ENCODE measurements at places on chromosomes 6 and 20.

DNA sequence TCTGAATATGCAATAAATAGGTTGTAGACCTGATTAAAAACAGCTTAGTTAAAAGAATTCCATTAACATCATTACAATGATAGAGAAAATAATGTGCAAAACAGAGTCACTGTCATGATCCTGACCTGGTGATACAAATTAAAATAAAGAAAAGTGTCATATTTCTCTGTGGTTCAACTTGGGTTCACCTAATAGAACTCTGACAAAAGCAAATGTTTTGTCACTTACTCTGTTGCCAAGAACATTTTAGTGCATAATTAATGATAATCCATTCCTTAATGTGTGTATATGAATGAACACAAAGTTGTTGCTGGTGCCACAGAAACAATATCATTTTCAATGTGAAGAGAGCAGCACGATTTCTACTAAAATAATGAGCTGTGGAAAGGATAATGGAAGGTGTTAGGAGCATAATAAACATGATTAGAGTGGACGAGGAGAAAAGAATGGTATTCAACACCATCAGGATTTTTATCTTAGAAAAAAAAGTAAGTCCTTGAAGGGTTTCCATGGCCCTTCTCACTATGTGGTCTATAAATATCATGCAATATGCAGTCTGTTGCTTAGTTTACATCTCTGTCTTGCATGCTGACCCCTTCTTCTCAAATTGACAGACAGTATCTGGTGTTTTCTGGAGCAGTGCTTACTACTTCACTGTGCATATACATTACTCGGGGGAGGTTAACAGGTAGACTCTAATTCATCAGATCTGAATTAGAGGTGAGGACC is 656.6 kb upstream of the MMS22L start:
- no peak for DNase-seq

GRCh38 chr20:44437497-44437896 is 38.2 kb upstream of the TTPAL start:
- no peak for DNase-seq

DNA sequence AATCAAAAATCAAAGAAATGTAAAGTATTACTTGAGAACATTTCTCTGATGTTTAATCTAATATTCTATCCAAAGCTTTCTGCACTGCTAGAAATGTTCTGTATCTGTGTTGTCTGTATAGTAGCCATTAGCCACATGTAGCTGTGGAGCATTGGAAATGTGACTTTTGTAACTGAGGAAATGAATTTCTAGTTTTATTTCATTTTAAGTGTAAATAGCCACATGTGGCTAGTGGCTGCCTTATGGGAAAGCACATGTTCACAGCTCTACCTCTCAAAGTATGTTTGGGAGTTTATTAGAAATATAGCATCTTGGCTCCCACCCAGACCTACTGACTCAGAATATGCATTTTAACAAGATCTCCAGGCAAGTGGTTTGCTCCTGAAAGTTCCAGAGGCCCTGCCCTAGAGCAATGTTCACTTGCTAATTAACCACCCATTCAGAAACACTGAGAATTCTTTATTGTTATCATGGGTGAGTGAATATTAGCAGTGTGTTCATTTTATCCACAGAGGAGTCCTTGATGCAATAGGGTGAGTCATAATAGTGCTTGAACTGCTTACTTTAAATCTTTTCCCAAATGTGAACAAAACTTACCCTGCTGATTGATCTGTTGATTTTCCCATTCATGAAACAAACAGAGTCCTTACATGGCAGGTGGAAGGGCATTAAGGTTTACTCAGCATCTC is 282.7 kb downstream of the PLCB1 start:
- no peak for DNase-seq

DNA sequence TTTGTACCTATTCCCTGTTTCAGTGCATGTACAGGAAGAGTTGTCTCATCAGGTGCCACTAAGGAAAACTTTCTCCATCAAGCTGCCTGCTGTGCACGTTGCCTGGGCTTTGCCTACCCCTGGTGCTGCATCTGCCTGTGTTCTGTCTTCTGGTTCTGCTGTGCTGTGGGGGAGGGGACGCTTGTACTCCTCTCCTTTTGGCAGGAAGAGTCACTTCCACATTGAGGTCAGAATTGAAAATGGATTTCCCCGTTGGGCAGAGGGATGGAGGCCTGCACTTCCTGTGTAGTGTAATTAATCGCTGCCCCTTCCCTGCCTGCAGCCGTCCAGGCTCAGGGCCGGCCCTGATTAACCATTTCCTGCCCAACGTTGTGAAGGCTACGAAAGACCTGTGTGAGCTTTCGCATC is 153.3 kb downstream of the SCML4 start:
- DNase-seq = peak; percentile 17

DNA sequence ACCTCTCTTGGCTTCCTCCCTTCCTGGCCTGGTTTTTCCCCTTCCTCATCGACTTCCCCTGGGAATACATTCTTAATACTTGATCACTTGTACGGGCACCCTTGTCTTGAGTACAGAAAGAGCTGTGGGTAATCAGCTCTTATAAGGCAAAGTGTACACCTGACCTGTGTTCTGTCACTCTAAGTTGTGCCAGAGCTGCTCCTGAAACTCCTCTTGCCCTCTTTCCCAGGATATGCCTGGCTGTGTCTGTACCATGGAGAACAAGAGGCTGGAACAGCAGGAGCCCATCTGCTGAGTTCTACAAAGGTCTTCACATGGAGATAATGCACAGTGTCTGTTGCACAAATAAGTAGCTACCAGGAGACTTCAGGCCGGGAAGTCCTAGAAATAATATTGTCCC is 110.1 kb downstream of the FOXA2 start:
- DNase-seq = no peak

- no peak for DNase-seq
Observed at GRCh38 chr6:11876934-11877433, 98.4 kb upstream of the ADTRP start.

GRCh38 chr20:12177657-12178293 is 260.1 kb downstream of the BTBD3 start:
- no peak for DNase-seq

DNA sequence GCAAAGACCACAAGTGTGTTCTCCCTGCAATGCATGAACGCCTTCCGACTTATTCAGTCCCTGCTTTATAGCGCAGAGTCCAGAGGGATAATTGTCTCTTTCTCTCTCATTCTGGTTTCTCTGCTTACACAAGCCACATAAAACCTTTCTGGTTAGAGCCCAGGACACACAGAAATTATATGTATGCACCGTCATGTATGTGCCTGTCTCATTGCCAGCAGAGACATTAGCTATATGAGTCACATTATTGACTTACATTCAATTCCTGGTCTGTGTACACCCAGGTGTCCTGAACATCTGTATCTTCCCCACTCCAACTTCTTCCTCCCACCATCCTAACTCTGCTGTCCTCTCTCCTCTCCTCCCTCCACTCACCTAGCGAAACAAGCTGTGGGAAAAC is 44.0 kb downstream of the LRFN2 start:
- DNase-seq = no peak

DNA sequence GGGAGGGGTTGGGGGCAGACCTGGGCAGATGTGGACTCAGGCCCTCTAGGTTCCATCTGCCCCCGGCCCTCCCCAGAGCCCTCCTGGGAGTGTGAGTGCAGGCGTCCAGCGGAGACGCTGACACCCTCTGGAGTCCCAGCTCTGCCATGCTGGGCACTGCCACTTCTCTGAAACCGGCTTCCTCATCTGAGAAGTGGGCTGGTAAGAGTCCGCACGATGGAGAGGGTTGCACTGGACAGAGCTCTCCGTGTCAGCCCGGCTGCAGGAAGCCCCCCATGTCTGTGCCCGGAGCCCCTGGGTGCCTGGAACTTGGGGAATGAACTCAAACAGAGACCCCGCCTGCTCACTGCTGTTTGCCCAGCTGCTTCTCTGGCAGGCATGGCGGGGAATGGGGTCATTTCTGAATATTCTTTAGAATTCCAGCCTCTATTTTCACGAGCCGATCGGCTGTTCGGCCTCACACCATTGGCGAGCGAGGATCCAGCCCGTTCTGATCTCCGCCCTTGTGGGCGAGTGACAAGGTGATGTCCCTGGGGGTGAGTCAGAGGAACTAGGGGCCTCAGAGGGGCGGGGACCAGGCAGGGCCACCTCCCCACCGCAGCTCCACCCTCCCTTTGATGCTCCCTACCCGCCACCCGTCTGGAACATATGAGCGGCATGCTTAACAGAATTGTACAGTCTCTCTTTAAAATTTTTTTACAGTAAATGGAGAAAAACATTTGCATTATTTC is 47.8 kb upstream of the GATA5 start:
- peak; percentile 75 for DNase-seq

DNA sequence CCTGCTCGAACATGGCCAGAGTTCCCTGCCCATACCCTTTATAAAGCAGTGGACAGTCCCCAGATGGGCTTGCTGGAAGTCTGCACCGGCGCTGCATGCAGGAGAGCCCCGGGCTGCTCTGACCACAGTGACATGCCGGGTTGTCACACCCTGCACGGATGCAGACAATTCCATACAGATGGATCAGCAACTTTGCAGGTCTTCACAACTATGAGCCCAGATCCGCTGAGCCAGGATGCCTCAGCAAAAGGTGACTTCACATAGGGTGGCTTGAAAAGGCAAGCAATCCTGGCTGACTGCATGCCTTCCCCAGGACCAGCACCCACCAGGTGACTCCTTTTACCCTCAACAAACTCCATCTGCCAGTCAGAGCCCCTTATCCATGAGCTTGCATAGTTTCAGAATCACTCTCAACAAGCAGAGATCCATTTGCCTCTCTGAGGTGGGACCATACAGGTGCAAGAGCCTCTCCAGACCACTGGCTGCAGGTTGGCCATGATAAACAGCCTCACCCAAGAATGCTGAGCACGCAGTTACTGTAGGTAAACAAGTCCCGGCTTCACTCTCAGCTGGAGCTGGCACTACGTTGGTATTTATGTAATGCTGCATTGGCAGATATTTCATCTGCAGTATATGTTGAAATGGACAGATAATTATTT is 183.0 kb upstream of the QKI start:
- DNase-seq = no peak

- DNase-seq = no peak
Observed at GRCh38 chr6:25710287-25710686, 44.3 kb upstream of the SLC17A4 start.

DNA sequence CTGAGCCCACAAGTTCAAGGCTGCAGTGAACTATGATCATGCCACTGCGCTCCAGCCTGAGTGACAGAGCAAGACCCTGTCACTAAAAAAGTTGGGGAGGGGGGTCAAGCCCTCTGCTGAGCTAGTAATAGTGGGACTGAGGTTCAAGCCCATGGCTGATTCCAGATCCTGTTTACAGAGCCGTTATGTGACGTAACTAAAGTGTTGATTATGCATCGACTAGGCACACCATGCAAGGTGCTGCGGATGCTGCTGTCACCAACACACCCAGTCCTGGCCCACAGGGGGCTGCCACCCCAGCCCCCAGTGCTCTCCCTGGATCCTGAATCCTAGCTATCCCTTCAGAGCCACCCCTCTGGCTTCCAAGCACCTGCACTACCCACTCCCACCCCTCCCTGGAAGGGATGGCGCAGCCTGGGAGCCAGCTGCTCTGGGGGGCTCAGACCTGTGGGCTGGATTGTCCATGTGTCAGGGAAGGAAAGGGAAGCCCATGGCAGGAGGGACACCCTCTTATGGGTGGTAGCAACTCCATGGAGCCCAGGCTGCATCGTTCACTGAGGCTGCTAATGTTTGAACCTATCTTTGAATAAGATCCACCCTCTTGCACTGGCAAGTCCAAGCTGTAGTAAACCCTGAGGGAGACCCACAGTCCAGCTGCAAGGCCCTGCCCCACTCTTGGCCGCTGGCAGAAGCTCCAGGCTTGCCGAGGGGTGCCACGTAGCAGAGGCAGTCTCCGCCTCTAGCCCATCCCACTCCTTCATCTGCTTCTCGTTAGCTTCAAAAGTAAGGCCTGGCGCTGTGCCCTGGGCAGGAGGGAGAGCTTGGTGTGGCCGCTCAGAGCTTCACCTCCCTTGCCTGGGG is 95.0 kb downstream of the SNX5 start:
- DNase-seq = no peak

- DNase-seq = no peak
Observed at GRCh38 chr6:11277275-11278206, 45.1 kb upstream of the NEDD9 start.

GRCh38 chr6:170317718-170318117 is 11.2 kb downstream of the FAM120B start:
- DNase-seq = no peak

GRCh38 chr6:82066991-82067411 is 180.5 kb downstream of the IBTK start:
- DNase-seq = no peak

DNA sequence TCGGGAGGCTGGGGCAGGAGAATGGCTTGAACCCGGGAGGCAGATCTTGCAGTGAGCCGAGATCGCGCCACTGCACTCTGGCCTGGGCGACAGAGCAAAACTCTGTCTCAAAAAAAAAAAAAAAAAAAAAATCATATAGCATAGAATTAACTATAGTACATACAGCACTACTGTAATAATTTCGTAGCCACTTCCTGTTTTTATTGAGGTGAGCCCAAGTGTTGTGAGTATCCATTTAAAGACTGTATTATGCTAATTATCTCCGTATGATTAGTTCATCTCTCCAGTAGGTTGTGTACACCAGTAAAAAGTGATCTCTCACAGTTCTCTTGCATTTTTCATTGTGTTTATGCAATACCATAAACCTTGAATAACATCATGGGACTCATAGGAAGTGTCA is 70.6 kb downstream of the IYD start:
- no peak for DNase-seq

GRCh38 chr6:135568379-135568778 is 70.8 kb upstream of the AHI1 start:
- no peak for DNase-seq

DNA sequence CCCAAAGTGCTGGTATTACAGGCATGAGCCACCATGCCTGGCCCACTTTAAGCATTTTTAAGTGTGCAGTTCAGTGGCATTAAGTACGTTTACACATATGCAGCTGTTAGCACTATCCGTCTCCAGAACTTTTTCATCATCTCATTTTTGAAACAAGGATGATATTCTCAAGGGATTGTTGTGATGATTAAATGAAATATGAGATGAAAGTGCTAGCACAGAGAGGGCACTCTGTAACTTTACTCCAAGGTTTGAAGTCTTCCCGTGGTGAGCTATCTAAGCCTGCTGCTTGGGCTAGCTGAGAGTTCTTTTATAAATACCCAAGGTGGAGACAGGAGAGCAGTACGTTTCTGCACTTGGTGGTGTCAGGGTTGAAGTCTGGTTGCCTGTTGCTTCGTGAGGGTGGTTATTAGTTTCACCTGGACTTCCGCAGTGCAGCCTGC is 6.6 kb downstream of the TM9SF4 start:
- no peak for DNase-seq

- peak; percentile 19 for DNase-seq
Observed at GRCh38 chr6:24788031-24788665, 10.6 kb downstream of the ARMH2 start.

- no peak for DNase-seq
Observed at GRCh38 chr6:14100138-14100537, 17.4 kb upstream of the CD83 start.
